ENCODE measurements at places on chromosomes 4 and X.

DNA sequence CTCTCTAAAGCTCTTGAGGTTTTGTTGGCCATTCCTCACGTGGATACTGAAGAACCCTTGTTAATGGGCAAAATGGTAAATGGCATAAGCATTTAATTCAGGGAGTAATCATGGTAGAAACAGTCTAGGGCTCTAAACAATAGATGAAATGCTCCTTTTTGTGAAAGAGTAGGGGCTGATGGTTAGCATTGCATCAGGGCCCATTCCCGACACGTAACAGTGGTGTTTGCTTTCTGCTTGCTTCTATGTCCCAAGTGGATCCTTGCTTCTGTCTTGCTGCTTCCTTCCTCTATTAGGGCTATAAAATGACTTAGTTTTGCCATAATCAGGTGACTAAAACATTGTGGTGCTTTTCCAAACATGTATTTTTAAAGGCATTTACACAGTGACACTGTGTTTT, 230.9 kb upstream of the AFF2 start:
- no peak for DNase-seq

DNA sequence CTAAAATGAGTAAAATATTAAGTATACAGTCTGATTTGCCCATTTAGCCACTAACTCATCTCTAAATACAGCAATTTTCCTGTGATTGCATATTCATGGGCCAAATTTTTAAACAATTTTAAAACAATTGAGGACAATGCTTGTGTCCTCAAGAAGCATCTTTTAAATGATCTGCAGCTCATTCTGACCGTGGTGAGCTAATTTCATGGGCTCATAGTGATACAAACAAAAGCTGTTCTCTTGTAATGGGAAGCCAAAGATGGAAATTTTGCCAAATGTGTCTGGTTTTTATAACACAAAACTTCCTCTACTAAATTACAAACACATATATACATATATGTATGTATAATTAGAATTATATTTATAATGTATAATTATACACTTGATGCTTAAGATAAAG, 39.7 kb downstream of the HMGB2 start:
- DNase-seq: no peak

DNA sequence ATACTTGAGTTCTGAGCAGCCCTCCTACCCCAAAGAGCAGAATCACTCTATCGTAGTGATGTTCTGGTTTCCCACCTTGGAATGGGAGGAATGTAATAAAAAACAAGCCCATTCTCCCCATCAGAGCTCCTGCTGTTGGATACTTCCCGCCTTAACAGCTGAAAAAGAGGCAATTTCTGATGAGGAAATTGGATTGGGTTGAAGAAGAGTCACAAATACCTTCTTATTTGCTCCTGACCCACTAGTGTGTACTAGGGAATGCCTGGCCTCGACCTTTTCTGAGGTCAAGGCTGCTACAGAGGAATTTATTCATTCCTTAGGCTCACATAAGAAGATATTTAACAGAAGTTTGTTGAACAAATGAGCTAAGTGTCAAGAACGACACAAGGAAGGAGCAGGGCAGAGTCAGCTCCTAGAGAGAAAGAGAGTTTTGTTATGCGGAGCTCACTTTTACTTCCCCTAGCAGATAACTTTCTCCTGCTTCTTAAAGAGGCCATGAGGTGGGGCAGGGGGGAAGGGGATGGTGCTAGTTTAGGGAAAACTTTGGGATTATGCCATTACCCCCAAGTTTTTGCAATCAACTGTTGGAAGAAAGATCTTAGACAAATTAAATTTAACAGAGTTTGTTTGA, 273.8 kb upstream of the CLNK start:
- DNase-seq: no peak

GRCh38 chrX:7120878-7121219, 26.7 kb upstream of the STS start:
- no peak for DNase-seq

DNA sequence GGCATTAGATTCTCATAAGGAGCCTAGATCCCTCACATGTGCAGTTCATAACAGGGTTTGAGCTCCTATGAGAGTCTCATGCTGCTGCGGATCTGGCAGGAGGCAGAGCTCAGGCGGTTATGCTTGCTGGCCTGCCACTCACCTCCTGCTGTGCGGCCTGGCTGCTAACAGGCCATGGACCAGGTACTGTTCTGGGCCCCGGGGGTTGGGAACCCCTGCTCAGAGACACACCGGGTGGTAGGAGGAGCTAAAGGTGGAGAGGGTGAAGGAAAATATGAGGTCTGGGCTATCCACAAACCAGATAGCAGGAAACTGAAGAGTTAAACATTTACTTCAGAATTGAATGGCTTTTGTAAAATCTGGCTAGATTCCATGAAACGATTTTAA, 5.9 kb upstream of the F11 start:
- DNase-seq: no peak

- DNase-seq: peak; percentile 29
These were observed 125.3 kb downstream of the COL4A6 start for GRCh38 chrX:108312957-108313356.

DNA sequence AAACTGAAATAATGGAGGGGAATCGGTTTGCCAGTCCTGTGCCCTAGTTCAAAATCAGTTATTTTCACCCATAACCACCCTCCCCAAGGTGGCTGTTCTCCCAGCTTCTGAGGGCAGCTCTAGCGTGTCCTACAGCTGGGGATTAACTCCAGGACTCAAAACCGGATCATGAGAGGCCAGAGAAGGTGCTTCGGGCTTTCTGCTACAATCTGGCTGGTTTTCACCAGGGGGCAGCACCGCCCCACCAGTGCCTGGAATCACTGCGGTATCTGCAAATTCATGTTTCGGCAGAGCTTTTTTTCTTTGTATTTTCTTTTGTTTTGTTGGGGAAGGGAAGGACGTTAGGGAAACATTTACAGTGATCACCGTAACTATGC, 28.4 kb downstream of the PDHA1 start:
- DNase-seq: peak; percentile 53

Measured in left cardiac atrium (tissue), 4 donors.